ENCODE measurements at places on chromosomes 13 and 19.

GRCh38 chr19:32555786-32556185 is 25.2 kb upstream of the PDCD5 start:
- no peak for DNase-seq

DNA sequence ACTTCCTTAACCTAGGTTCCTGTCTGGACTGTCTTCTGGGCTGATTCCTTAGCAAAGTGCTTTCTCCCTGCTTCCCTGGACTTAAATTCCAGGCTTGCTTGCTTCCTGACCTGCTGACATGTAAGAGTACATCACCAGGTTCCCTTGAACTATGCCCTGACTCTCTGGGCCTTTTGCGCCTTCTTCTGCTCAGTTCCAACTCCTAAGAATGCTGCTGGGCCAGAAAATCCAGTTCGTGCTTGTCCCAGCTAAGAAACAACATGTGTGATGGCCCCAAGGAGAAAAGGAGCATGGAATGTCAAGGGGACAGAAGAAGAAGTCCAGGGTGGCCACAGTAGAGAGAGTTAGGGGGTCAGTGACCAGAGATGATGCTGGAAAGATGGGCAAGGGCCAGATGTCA is 42.6 kb upstream of the MBNL2 start:
- DNase-seq: no peak

GRCh38 chr19:38118176-38118575 is 105.8 kb downstream of the DPF1 start:
- DNase-seq: no peak

GRCh38 chr13:32587011-32587810 is 959 bp downstream of the PDS5B start:
- DNase-seq: peak; percentile 92

- DNase-seq: peak; percentile 85
Measured at GRCh38 chr19:29665215-29665825, at the start of gene PLEKHF1. PLEKHF1 (plus strand) TSS chr19:29665461; CDS start chr19:29673840, 8,379 bp downstream.

GRCh38 chr19:13526552-13526951 is 20.3 kb upstream of the CACNA1A start:
- no peak for DNase-seq

GRCh38 chr19:41888926-41889325 is 5.9 kb downstream of the ARHGEF1 start:
- DNase-seq: no peak

- peak; percentile 36 for DNase-seq
Measured at GRCh38 chr13:44853641-44854040, 135.6 kb downstream of the NUFIP1 start.

DNA sequence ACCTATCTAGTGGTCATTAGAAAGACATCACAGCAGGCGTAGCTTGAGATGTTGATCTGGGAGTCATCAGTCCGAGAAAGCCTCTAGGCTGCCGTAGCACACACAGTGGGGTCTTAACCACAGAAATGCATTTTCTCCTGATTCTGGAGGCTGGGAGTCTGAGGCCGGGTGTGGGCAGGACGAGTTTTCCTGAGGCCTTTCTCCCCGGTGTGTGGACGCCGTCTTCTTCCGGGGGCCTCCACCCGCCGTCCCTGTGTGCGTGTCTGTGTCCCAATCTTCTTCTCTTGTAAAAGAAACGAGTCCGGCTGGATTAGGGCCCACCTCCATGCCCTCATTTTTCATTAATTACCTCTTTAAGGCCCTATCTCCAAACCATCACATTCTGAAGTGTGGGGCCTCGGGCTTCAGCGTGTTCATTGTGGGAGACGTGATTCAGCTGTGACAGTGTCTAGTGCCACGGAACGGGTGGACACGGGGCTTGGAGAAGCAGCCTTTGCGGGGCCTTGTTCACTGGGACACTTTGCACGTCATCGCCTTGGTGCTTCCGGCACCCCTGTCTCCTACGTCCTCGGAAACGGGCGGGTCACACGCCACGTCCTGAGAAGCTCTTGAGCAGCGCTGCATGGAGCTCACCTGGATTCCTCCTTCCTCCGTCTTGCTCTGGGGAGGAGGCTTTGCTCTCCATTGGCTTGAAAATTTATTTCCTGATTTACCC is 208.9 kb upstream of the SOX1 start:
- no peak for DNase-seq

- no peak for DNase-seq
Measured at GRCh38 chr13:77377016-77377415, 50.1 kb upstream of the MYCBP2 start.

GRCh38 chr13:21117104-21117809 is 55.9 kb upstream of the LATS2 start:
- no peak for DNase-seq

- DNase-seq: no peak
Measured at GRCh38 chr13:106555631-106556328, 12.2 kb downstream of the ARGLU1 start.

- DNase-seq: peak; percentile 64
Measured at GRCh38 chr13:40664350-40665125, 1.9 kb downstream of the FOXO1 start.
